ENCODE measurements at places on chromosomes 3 and 15.

DNA sequence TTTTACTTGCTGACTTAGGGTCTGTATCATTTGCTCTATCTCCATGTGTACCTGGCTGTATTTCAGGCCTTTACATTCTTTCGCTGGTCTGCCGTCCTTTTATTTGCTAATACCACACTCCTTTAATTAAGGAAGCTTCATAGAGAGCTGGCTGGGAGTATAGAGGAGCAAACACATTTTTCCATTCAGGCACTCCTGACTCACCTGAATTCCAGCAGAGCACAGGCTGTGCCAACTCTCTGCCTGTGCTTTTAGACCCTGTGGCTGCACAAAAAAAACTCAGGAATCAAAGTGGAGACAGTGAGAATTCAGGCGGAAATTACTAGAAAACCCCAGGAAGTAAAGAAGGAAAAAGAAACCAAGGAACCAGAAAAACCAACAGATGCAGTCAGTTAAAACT, 29.0 kb upstream of the ATP10A start:
- no peak for DNase-seq

- no peak for DNase-seq
These were observed 63.8 kb downstream of the GJD2 start for GRCh38 chr15:34691034-34691433.

- no peak for DNase-seq
These were observed 75.3 kb upstream of the LRRFIP2 start for GRCh38 chr3:37249717-37250116.

- DNase-seq = no peak
These were observed 12.1 kb downstream of the GOLM2 start for GRCh38 chr15:44300572-44300971.

- DNase-seq = no peak
These were observed 65.8 kb upstream of the LINGO1 start for GRCh38 chr15:77698481-77698880.

DNA sequence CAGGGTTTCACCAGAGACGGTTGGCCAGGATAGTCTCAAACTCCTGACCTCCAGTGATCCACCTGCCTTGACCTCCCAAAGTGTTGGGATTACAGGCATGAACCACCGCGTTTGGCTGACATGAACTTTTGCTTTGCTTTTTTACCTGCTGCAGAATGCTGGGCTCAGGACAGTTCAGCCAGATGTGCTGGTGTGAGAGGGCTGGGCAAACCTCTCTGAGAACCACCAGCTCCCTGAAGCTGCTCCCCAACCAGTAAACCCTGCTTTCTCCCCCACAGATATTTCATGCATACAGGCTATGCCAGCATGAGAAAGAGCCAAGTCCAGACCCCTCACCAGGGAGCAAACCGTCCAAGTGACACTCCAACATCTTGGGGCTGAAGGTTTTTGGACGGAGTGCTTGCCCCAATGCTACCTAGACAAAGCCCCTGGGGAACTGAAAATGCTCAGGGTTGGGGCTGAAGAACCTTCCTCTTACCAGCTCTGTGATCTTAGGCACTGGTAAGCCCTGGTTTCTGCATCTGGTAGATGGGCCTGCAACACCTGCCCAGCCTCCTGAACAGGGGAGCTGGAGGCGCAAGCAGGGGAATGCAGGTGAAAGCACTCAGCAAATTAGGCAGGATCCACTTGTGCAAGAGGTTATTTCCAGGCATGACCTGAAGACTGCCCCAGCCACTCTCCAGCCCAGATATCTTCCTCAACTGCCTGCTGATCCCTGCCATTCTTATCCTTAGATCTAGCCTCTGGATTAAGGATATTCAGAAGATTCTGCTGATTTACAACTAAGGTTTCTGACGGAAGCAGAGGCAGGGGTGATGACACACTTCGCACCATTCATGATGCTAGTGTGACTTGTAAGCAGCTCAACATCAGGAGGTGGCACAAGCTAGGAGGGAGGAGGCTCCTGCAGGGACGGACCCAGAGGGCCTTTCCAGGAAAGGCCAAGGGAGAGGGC, 78.8 kb downstream of the TLE3 start:
- DNase-seq = no peak

- no peak for DNase-seq
These were observed 4.1 kb upstream of the CLASP2 start for GRCh38 chr3:33722191-33722590.

DNA sequence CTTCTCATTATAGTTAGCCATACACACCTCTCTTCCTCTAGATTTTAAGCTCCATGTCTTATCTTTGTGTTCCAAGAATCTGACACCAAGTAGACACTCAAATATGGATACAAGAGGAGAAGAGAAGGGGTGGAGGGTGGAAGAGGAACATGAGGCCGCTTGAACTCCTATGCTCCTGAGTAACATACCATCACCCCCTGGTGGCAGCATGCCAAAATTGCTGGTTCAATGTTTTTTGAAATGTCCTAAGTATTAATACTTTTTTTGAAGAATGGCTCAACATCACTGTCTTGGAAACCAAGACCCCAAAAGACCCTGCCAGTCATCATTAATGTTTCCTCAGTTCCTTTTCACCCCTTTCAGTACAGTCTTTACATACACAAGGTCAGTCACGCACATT, 71.8 kb upstream of the HACD2 start:
- no peak for DNase-seq

- no peak for DNase-seq
These were observed 45.9 kb downstream of the RNF13 start for GRCh38 chr3:149858911-149859310.

- DNase-seq = no peak
These were observed 48.8 kb upstream of the MEIS2 start for GRCh38 chr15:37149146-37149545.
